Suppressor macrophage (primary cell): ENCODE measurements at places on chromosomes 3 and 15.

GRCh38 chr15:60704129-60704528, 225.2 kb upstream of the ICE2 start:
- no peak for DNase-seq

GRCh38 chr3:5187920-5188418, 462 bp downstream of the EDEM1 start:
- peak; percentile 68 for DNase-seq

GRCh38 chr3:64501298-64501906, 186.4 kb downstream of the ADAMTS9 start:
- DNase-seq, result no peak

DNA sequence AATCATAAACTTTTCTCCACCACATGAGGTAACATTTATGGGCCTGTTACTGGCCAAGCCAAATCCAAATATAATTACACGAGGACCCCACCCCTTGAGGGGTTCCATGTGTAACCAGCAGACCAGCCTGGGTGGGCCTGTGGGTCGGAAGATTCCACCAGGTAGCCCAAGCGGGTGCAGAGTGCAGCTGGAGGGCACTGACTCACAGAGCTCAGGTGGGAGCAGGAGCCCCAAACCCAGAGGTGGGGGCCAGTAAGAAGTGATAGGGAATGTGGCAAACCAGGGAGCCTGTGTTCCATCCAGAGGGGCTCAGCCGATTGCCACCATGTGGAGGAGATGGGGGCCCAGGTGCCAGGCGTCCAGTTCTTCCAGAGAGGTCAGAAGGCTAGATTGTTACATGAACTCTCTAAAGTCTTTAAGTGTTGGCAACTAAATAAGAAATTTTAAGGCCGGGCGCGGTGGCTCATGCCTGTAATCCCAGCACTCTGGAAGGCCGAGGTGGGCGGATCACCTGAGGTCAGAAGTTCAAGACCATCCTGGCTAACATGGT, 2.6 kb downstream of the GP9 start:
- DNase-seq, result no peak
